CD8-positive, alpha-beta memory T cell (primary cell): ENCODE measurements at places on chromosomes 2 and 18. TPM values are rescaled to one million over a fixed set of nuclear protein-coding genes. Genes with fewer than 3 reads are reported as not detected.

DNA sequence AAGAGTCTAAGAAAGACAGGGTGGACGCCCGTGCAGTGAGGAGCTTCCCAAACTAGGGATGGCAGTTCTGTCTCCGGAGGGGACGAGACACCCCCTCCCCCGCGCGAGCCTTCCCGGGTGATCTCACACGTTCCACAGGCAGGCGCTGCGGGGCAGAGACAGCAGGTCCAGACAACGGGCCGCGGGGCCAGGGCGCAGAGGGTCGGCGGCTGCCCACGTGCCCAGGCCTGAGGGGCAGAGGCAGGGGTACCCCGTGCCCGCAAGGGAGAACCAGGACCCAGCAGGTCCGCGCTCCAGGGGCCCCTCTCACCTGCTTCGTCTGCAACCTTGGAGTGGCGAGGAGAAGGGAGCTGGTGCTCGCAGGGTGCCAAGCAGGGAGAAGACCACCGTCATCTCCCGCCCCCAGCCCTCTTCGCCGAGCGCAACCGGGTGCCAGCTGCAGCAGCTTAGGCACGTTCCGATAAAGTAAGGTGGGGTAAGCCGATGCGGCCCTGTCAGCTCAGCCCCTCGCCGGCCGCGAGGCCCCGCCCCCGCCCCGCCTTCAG, at the start of gene GPR155:
GPR155 (minus strand) TSS at position 467 of the 545 bp plus-strand sequence. CDS start 5,073 bp downstream, outside the sequence.
- DNase-seq: peak; percentile 31

- DNase-seq: no peak
Observed at GRCh38 chr2:29447513-29447912, 332.3 kb downstream of the CLIP4 start.

- peak; percentile 57 for DNase-seq
Observed at GRCh38 chr2:112187805-112188596, 49.8 kb downstream of the FBLN7 start.

DNA sequence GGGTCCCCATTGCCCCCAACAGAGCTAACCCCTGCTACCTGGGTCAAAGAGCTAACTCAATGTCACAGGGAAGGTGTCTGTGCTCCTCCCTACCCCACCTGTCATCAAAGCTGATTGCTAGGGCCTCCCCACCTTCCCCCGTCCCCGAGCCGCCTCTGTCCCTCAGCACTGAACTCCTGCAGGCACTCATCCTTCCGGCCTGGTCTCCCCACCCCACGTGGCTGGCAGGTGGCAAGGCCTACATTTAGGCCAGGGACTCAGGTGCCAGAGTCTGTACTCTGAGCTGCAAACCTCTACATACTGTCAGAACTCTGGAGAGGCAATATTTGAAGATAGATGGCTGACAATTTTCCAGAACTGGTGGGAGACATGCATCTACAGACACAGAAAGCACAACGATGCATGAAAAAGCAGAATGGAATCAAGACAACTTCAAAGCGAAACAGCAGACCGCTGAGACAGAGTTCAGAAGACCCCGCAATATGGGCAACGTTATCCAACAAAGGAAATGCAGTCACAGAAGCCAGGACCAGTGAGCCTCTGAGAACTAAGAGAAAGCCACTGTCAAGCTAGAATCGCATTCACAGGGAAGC, 195.8 kb downstream of the HDAC4 start:
- no peak for DNase-seq

APLF gene
- 4.0 TPM for total RNA-seq

FAHD2B gene
- total RNA-seq: 20.9 TPM

DNA sequence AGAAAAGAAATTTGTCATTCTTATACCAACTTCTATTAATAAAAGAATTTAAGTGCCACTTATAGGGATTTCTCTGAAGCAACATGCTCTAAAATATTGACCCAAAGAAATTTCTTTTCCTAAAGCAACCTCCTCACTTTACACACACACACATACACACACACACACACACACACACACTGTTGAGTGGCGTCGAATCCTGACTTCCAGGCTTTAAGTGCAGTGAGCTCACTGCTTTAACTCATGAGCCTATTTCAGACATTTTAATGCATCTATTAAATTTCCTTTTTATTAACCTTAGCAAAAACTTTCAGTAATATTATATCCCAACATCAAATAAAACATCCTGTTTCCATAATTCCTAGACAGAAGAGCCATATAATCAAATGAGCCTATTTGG, 229.1 kb upstream of the ACVR2A start:
- DNase-seq: no peak

NR4A2 gene
- 19.7 TPM for total RNA-seq
